NCI-H2081 treated with DMSO at 0.1 percent for 48 hours (cell line): ENCODE measurements at places on chromosomes 6 and 20.

DNA sequence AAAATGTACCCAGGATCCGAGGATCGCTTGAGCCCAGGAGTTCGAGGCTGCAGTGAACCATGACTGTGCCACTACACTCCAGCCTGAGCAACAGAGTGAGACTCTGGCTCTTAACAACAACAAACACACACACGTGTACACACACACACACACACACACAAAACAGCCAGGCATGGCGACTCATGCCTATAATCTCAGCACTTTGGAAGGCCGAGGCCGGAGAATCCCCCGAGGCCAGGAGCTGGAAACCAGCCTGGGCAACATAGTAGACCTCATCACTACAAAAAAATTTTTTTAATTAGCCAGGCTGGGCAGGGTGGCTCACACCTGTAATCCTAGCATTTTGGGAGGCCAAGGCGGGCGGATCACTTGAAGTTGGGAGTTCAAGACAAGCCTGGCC lies 23.3 kb upstream of the ARFGEF2 start:
- no peak for DNase-seq

DNA sequence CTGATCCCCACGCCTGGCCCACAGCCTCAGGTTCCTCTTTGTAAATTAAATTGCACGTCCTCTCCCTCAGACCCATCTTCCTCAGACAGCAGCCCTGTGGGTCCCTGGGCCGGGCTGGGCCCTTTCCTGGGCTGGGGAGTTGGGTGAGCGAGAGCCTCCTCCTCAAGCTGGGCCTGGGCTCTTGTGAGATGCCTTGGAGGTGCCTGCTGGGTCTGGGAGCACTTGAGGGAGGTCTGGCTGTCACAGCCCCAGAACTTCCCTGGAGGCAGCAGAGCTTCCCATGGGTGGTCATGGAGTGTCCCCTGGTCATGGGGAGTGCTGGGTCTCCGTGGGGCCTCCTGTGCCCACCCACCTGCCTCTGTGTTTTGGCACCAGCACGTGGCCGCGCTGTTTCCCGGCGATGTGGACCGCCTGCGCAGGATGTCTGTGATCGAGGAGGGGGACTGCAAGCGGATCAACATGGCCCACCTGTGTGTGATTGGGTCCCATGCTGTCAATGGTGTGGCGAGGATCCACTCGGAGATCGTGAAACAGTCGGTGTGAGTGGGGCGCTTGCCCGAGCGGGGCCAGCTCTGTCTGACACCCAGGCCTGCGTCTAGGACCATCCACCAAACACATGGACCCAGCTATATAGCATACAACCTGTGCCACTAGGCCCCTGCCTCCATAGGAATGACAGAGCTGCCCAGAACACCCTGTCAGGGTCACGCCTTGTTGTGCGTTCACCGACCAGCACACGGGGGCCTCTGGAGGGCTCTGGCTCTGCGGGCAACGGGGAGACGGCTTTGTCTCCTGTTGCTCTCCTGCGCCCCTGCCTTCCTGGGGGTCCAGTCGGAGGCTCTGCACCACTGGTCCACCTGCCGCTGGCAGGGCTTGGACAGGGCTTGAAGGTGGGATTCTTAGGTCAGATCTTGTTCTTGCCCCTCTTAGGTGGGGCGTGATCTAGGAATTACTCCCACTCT lies 33.0 kb downstream of the PYGB start:
- no peak for DNase-seq

GRCh38 chr6:563863-564262 lies 93.0 kb downstream of the HUS1B start:
- DNase-seq, result no peak

DNA sequence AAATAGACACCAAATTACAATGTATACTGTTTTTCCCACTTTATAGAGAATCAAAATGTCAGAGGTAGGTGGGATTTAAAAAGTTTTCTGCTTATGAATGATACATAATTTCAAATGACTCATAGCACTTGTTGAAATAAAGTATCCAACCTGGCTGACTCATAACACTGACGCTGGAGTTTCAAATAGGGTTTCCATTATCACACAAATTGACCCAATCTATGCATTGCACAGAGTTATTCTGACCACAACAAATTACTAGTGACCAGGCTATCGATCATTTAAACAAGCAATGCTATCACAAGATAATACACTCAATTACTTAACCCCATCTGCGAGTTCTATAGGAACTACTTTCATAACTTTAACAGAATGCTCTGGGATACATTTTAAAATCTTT lies 31.9 kb upstream of the PRELID3B start:
- DNase-seq, result no peak

- DNase-seq, result no peak
Measured at GRCh38 chr6:13066050-13066449, 262.3 kb downstream of the TBC1D7 start.

DNA sequence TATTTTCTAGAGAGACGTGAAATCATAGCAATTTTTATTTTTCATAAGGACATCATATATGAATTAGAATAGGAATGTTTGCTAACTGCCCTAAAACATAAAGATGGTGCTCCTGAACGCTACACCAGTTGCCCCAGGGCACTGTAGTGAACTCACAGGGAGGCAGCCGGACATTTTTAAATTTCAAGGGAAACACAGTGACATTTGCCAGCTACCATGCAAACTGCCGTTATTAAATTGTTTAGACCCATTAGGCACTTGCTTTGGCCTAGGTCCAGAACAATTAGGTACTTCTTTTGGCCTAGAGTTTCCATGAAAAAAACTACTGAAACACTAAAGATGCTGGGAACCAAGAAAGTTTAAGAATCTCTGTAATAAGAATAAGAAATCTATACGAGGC lies 24.9 kb upstream of the CFAP206 start:
- no peak for DNase-seq

DNA sequence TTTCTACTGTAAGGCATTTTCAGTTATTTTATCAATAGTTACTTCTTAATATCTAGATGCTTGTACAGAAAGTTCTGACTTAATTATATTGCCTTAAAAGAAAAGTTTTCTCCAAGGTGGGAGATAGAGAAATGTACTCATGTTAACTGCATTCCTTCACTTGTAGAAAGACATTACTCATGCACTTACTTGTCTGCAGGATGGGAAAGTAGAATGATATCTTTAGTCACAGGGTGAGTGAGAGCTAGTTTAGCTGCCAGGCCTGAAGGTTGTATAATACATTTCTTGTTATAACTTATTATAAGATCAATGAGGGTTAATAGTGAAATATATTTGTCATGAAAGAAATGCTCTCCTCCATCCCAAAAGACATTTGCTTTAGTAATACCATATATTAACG lies 92.1 kb downstream of the CRYBG1 start:
- DNase-seq, result no peak

- DNase-seq, result no peak
Measured at GRCh38 chr20:38060536-38060935, 27.0 kb downstream of the RPRD1B start.

DNA sequence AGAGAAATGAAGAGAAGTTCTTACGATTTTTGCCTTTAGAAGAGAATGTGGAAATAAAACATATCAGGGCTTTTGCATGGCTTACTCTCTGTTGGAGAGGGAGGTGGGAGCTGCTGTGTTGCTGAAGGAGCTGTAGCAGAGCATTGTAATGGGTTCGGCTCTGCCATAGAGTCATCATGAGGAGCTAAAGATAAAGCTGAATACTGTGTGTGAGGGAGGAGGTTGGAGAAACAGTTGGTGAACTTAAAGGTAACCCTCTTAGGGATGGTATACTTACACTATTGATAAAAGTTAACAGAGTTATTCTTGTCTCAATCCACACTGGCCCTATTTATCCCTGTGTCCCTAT lies 34.8 kb downstream of the CTNNBL1 start:
- no peak for DNase-seq

- DNase-seq, result no peak
Measured at GRCh38 chr6:35626401-35626800, 62.3 kb downstream of the FKBP5 start.

DNA sequence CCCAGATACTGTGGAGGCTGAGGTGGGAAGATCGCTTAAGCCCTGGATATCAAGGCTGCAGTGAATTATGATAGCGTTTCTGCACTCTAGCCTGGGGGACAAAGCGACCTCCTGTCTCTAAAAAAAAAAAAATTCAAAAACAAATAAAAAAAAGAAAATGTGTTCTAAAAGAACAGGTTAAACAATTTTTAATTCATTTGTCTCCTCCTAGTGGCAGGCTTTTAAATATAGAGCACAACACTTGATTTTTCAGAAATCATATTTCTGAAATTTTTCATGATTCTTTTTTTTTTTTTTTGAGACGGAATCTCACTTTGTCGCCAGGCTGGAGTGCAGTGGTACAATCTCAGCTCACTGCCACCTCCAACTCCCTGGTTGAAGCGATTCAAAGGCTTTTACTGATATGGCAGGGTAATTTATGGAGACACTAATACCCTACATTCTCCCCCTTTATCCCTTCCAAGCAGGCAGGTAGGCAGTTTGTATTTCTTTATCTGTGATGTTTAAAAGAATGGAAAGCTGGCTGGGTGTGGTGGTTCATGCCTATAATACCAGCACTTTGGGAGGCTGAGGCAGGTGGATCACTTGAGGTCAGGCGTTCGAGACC lies 8.7 kb upstream of the GTF3C6 start:
- no peak for DNase-seq
